Fibroblast of skin of abdomen (primary cell): ENCODE measurements at places on chromosomes 16 and 17.
A peak's percentile ranks its signal among the peaks of the same experiment; 100 is the strongest.

- DNase-seq = no peak
Observed at GRCh38 chr17:66695098-66695497, 139.8 kb upstream of the CACNG5 start.

DNA sequence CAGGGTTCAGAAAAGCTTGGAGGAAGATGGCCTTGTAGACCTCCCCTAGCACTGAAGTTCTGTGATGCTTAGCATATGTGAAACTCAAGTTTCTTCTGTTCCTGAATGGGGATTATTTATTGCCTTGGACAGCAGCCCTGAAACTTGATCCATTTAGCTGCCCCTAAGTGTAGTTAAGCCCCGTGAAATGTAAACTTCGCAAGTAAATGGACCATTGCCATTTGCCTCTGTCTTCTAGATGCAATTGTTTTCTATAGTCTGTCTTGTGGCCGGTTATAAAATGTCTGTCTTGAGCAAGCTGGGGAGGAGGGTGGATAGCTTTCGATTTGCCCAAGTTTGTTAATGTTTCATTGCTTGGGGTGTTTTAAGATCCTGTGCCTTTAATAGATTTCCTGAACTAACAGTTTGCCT, 261.8 kb downstream of the CDH13 start:
- peak; percentile 96 for DNase-seq

DNA sequence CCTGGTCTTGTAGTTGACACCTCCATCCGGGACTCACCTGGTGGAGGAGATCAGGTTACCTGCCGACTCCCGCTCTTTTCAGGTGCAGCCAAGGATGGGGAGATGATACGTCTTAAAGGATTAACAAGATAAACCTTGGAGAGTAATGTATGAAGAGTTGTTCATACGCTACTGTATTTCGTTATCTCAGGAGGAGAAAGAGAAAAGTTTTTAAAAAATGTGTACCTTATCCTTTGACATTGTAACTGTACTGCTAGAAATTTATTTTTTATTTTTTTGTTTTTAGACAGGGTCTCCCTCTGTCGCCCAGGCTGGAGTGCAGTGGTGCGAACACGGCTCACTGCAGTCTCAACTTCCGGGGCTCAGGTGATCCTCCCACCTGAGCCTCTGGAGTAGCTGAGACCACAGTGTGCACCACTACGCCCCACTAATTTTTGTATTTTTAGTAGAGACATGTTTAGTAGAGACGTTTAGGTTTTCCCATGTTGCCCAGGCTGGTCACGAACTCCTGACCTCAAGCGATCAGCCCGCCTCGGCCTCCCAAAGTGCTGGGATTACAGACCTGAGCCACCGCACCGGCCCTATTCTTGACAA, 764 bp upstream of the SMURF2 start:
- no peak for DNase-seq

DNA sequence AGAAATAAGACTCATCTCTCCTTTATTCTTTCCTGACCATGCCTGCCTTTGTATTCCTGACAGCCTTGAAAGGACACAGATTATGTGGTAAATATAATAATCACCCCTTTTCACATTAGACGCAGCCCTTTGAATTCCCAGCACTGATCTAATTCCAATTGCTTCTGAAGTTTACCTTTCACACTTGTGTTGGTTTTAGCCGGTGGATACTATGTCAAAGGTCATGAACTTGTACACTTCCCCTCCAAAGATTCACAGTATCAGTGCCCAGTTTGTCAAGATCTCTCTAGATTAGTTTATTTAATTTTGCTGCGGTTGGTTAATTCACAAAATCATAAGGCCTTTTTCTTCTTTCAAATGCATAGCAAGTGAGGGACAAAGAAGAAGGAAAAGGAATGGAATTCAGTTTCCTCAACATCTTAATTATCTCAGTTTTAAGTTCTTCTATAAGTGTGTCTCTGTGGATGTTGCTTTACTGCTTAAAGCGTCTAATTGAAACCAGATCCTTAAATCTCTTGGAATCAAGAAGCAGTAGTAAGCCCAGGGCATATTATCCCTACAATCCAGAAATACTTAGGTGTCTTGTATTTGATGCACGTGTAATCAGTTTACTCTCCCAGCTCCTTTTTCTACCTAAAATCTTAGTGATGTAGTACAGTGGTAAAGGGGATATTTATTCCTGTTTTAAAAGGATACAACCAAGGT, 174.3 kb upstream of the TBX2 start:
- peak; percentile 57 for DNase-seq

DNA sequence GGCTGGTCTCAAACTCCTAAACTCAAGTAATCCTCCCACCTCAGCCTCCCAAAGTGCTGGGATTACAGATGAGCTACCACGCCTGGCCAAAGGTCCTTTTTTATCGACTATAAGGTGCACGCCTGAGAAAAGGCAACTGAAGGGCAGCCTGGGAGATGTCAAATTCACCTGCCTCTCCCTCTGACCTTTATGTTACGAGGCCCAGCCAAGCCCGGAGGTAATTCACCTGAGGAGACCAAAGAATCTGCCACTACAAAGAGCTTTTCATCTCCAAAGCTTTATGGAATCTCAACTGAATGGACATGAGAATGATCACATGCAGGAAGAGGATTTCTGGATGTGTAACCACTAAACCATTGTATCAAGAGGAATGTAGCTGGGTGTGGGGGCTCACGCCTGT, 37.2 kb downstream of the LYRM1 start:
- DNase-seq = no peak

DNA sequence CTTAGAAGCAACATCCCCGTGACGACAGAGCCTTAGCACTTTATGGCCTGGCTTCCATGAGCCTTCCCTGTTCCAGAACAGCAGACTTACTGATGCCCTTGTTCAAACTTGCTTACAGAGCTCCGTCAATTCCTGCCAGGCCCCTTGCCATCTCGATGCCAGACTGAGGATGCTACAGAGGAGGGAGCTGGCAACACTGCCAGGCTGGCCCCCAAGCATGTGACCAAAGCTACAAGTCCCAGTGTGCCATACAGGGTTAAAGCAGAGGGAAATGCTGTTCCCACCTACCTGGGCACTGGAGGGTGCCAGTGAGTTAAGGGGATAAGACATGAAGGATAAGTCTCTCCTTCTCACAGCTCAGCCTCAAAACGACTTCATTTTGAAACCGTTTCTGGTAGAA, 33.5 kb upstream of the SREBF1 start:
- DNase-seq = no peak

DNA sequence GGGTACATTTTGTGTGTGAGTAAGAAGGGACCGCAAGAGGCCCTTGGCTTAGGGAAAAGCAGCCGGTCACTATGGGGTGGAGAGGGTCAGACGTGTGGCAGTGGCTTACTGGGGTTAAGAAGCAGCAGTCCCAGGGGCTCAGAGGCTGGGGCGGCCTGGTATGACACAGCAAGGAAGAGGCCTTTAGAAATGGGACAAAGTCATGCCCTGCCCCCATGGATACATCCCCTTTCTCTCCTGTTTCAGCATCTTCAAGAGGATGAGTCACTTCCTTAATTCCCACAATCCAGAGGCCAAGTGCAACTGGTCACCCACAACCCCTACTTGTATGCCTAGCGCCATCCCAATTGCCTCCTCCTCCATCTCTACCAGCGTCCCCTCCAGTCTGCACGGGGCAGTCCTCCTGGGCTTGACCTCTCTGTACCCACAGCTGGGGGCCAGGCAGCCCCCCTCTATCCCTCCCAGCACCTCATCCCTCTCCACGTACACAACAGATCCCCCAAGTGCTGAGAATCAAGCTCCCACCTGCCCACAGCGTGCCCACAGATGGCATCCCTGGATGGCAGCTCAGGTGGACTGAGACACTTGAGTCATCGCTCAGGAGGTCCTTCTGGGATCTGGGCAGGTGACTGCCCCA, 6.9 kb upstream of the EFTUD2 start:
- peak; percentile 95 for DNase-seq

GRCh38 chr16:64657316-64658011, 464.4 kb downstream of the CDH11 start:
- DNase-seq = peak; percentile 87
